ENCODE measurements at places on chromosomes 16 and 17.

DNA sequence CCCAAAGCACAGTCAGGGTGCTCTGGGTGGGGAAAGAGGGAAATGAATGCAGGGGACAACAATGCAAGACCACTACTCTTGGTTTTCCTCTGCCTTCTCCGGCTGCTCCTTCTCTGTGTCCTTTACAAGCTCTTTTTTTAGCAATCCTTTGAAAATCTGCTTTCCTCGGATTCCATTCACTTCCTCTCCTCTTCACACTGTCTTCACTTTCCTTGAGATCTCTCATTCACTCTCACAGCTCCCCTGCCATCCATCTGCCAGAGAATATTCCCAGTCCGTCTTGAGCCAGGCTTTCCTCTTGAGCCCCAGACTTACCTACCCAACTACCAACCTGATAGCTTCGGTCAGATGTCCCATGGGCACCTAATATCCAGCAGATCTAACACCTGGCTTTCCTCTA is 11.0 kb upstream of the SPOP start:
- no peak for DNase-seq

DNA sequence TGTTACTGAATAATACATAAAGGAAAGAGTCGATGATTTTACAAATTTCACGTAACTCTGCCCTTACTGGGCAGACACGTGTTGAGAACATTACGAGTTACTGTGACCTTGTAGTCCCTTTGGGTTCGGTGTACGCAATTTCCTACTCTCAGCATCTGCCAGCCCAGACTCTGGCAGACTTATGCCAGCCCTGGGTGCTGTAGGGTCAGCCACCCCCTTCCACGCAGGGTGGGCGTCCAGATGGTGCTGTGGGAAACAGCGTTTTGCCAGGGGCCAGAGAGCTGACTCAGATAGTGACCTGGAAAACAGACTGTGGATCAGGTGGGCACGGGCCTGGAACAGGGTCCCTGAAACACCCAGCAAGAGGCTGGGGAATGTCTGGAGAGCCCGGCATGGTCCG is 148.9 kb downstream of the RPTOR start:
- DNase-seq = no peak

DNA sequence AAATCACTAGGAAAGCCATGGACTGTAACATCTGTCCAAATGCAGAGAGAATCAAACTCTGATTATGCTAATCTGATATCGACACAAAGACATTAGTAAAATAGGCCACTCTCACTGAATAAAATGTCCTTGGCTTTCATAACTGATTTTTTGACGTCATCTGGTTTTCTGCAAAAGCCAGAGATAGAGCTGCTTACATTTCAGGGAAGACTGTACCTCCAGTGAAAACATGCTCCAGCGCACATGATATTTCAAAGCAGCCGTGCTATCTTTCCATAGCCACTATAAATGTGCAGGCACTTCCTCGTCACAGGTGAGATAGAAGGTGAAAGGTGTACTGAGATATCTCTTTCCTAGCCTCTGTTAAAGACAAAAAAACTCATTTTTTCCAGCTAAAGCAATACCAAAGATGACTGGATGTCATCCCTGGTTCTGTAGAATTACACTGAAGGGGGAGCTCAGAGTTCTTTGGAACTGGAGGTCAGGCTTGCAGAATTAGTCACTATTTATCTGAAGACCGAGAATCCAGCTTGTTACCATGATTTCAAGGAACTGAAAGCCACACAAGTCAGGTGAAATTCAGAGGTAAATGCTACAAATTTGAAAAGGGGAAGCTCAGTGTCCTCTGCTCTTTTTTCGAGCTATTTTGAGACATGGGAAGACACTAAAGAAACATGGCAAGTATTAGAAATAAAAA is 249.5 kb downstream of the CA10 start:
- DNase-seq = no peak

DNA sequence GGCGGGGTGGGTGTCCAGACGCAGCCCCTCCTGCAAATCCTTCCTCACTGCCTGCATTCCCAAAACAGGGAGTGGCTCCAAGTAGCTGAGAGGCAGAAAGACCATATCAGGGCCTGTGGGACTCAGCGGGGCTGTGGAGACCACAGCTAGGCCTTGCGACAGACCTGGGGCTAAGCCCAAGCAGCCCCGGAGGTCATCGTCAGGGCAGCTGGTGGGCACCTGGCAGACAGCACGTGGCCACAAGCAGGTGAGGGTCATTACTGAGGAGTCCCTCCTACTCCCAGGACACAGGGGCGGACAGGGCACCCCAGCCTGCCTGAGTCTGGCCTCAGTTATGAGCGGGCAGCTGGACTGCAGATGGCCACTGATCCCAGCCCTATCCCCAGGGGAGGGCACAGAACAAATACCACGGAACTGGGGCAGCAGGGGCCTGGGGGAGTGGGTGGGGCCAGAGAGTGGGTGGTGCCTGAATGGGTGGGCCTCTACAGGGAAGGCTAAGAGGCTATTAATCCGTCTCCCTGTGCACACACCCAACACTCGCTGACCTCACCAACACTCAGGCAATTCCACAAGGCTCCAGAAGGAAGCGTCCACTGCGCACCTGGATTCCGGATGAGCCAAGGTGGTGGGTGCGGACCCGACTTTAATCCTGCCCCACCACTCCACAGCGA is 8.5 kb downstream of the HS3ST6 start:
- no peak for DNase-seq

GRCh38 chr17:43808076-43808475 is 24.9 kb downstream of the MPP3 start:
- DNase-seq = no peak

- no peak for DNase-seq
These were observed 94.4 kb upstream of the CIBAR2 start for GRCh38 chr16:85206472-85207356.

DNA sequence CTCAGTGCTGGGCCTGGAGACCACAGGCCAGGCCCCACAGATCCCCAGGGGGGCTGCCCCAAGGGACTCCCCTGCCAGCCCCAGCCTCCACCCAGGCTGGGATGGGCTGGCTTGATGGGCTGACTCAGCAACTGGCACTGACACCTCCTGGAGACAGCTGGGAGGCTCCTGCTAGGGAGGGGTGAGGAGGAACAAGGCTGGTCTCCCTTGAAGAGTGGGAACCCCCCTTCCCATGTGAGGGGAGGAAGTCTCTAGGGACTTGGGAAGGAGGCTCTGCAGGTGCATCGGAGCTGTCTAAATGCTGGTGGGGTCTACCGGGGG is 10.4 kb downstream of the NHERF1 start:
- peak; percentile 42 for DNase-seq

GRCh38 chr17:31357091-31357490 is 34.4 kb upstream of the RAB11FIP4 start:
- no peak for DNase-seq

DNA sequence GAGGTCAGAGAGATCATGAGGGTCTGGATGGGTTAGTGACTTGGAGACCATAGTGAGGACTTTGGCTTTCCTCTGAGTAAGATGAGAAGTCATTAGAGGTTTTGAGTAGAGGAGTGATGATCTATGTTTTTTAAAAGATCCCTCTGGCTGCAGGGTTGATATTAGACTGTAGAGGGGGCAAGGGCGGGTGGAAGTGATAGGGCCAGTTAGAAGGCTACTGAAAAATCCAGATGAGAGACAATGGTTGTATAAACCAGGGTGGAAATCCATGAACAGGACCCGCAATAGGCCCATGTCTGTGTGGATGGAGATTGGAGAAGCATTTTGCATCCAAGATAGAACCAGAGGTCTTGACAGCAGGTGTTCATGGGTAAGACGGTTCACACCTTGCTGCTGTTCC is 9.8 kb downstream of the ITGAL start:
- no peak for DNase-seq

GRCh38 chr16:16143931-16144330 is 79.4 kb downstream of the ABCC6 start:
- DNase-seq = no peak

DNA sequence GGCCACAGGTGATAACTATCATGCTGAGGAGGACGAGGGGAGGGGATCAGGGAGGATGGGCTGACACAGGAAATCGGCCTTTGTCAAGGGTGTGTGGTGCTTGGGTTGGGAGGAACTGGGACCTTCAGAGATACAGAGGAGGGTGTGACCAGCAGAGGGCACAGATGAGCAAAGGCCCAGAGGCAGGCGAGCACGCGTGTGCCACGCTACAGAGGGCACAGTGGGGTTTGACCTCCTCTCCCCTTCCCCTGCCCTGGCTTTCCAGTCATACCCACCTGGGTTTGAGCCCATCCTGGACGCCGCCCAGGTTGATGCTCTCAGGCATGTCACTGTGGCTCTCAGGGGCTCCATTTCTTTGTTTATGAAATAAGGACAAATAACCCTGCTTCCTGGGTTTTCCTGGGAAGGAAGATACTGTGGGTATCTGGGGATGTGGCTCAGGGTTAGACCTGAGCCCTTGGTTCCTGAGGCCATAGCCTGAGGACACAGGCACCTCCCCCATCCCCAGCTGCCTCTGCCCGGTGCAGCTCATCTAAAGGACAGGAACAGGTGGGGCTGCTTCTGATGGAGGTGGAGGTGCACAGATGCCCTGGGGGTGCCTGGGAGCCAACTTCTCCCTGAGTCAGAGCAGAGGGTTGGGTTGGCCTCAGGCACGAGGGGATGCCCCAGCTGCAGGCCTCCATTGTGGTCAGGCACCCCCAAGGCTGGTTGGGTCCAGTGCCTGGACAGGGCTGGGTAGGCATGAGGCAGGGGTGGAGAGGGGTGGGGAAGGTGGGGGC is 51.8 kb downstream of the BEAN1 start:
- DNase-seq = peak; percentile 38

DNA sequence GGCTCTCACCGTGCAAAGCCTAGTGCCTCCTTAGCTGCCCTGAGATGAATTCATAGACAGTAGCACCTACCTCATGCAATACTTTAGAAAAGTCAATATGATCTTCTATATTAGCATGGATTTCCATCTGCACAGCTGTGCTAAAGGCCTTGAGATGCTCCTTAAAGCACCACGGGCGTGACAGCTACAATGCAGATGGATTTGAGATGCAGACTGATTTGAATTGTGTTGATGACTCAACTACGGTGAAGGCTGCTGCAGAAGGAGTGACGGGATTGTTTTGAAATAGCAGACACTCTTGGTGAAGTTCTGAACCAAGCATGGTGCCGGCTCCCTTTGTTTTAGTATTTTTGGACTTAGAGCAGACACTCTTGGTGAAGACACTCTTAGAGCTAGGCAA is 88.2 kb downstream of the SPECC1 start:
- no peak for DNase-seq

DNA sequence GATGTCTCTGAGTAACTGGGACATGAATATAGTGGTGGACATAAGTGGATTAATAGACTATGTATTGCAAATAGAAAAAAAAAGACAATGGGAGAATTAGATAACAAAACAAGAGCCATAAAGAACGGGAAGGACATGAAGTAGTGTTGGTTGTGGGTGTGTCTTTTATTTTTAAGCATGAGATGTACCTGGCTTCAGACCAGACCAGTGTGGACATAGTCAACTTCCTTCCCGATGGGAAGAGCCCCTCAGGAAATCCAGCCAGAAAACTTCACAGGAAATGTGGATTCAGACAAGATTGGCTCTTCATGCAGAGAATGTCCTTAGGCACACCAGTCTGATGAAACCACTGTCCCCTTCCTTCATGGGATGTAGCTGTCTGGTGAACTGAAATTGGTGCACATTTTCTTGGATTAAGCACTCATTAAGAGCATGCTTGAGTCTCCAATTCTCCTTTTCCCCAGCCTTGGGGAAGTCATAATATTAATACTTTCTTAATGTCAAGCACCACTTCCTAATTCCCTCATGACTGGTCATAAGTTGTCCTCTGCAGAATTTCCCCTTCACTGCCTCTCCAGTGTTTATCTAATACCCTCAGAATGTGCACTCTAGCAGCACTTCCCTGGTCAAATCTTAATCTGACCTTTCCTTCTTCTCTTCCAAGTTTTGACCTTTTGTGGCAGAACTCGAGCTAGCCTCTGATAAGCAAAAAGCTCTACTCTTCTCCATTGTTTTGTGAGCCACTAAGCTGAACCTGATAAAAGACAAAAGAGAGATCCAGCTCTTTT is 350.6 kb upstream of the MAF start:
- no peak for DNase-seq
